ENCODE measurements at places on chromosomes 2 and 18.
A peak's percentile ranks its signal among the peaks of the same experiment; 100 is the strongest.

- DNase-seq: no peak
Observed at GRCh38 chr2:234964631-234965461, 13.0 kb downstream of the SH3BP4 start.

DNA sequence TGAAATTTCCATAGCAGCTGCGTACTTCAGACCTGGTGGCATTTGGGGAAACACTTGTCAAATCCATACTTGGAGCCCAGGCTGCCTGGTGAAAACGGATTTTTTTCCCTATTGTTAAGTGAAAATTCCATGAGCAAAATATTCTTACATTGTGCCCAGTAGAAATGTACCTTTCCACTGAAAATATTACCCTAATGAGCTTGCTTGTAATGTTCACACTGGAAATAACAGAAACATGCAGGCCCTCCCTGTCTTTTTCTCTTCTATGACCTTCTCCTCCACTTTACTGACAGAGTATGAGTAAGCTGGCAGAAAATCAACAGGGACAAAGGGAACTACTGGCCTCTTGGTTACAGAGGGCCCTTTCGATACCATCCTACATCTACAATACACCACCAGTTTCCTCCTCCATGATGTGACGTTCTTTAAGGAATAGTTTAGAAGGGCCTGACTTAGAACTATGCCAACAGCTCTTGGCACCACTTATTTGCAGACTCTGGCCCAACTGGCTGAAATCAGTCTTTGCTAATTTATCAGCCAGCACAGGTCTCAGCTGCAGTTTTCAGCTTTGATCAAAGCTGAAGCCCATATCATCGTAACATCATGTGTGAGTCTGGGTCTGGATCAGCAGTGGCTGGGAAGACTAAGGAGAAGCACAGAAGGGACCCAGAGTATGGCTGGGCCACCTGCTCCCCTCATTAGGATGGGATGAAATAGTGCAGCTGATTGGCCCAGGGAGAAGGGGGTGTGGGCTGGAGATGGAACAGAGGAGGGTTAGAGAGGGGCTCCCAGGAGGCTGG, 272.2 kb upstream of the ID2 start:
- no peak for DNase-seq

- DNase-seq: no peak
Observed at GRCh38 chr2:190507135-190507534, 27.4 kb downstream of the NEMP2 start.

DNA sequence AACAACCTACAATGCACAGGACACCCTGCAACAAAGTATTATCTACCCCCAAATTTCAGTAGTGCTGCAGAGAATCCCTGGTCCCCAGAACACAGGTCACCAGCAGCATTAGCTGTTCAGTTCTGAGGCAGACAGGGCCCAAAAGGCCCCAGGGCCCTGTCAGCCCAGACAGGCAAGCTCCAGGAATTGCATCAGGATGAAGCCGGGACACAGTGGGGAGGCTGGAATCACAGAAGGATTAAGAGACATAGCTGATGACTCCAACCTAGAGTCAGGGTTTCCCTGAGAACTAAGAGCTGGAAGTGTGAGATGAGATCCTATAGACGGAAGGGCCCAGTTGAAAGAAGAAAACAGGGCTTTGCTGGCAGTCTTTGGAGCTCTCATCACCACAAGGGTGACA, 148.1 kb downstream of the GALNT14 start:
- DNase-seq: no peak

- no peak for DNase-seq
Observed at GRCh38 chr2:134148843-134149472, 104.9 kb upstream of the MGAT5 start.

- DNase-seq: peak; percentile 19
Observed at GRCh38 chr2:46982351-46983064, 66.9 kb upstream of the MCFD2 start.

- no peak for DNase-seq
Observed at GRCh38 chr2:226813148-226813701, 13.6 kb upstream of the IRS1 start.

GRCh38 chr2:239263669-239264491, 136.9 kb downstream of the HDAC4 start:
- no peak for DNase-seq

DNA sequence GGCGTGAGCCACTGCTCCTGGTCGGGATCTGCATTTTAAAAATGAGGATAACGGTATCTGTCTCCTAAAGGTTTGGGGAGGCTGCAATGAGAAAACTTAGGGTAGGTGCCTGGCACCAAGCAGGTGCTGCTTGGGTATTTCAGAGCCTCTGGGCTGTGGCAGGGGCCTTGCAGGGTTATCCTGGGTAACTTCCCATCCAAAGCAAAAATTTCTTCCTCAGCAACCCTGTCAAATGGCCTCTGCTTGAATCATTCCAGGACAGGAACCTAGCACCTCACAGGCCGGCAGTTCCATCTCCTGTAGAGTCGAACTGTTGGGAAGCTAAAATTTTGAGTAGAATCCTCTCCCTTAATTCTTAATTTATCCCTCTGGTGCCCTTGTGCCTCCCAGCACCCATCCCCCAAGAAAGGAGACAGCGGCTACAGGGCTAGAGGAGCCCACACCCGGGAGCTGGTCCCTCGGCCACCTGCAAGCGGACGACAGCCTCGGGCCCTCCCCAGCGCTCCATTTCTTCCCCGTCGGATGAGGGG, 868 bp downstream of the CGREF1 start:
- no peak for DNase-seq

DNA sequence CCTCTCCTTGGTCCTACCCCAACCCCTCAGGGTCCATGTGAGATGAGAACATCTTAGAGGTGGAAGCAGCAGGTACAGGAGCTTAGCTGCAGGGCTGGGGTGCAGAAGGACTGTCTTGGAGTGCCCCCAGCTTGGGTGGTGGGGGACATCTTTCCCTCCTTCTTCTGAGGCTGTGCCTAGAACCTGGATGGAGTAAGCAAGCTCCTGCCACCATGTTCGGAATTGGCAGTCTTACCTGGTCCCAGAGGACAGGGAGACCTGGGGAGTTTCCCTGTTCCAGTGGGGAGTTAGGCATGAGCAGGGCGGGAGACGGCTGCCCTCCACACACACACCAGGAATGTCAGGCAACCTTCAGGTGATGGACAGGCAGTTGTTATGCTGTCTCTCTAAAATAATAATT, 131.0 kb upstream of the COPS8 start:
- DNase-seq: no peak

- DNase-seq: no peak
Observed at GRCh38 chr18:75198036-75198435, 10.9 kb downstream of the PTGR3 start.

DNA sequence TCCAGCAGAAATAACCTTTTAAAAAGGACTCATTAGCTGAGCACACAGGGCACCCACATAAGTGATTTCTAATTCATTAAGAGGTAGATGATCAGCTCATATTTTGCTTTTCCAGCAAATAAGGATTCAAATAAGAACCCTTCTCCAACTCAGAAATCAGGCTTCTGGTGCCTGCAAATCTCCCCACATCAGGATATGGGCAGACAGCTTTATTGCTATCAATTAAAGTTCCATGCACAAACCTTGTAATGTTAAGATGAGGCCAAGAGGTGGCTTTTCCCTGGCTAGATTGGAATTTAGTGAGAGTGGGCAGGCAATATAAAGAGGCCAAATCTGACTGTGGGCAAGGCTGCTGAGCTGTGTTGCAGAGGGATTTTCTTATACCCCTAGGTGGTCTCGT, 193.6 kb downstream of the SH3RF3 start:
- no peak for DNase-seq

DNA sequence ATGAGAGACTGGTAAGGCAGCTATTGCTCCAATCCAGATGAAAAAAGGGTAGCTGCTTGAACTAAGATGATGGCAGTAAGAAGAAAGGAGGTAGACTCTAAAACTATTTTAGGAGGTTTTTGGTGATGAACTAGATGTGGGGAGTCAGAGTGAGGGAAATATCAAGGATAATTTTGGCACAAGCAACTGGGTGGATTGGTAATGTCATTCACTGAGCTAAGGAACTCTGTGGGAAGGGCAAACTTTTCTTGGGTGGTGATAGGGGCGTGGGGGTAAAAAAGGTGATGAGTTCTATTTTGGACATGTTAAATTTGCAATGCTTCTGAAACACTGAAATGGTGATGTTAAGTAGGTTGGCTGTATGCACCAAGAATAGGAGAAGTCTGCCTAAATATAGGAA, 19.3 kb downstream of the PAIP2B start:
- no peak for DNase-seq

DNA sequence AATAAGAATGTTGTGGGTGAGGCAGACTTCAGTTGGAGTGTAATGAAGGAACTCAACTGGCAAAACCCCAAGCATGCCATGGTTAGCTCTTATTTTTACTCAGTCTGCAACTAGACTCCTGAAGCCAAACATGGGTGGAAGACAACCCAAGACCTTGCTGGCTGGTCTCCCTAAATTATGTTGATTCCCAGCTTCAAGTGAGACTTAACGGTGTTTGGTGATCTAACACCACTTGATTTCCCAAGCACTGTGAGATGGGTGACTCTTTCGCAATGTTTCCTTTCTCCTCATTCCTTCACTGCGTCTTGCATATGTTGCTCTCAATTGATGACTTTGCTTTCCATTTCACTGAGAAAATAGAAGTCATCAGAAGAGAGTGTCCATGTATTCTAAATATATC, 693.1 kb downstream of the DCC start:
- DNase-seq: no peak

GRCh38 chr2:188969236-188969635, 4.9 kb upstream of the COL3A1 start:
- no peak for DNase-seq

GRCh38 chr2:62831729-62832128, 126.2 kb downstream of the EHBP1 start:
- no peak for DNase-seq

- peak; percentile 29 for DNase-seq
Observed at GRCh38 chr18:70289351-70290312, 787 bp downstream of the SOCS6 start.

- no peak for DNase-seq
Observed at GRCh38 chr2:57696016-57696415, 350.6 kb upstream of the VRK2 start.

DNA sequence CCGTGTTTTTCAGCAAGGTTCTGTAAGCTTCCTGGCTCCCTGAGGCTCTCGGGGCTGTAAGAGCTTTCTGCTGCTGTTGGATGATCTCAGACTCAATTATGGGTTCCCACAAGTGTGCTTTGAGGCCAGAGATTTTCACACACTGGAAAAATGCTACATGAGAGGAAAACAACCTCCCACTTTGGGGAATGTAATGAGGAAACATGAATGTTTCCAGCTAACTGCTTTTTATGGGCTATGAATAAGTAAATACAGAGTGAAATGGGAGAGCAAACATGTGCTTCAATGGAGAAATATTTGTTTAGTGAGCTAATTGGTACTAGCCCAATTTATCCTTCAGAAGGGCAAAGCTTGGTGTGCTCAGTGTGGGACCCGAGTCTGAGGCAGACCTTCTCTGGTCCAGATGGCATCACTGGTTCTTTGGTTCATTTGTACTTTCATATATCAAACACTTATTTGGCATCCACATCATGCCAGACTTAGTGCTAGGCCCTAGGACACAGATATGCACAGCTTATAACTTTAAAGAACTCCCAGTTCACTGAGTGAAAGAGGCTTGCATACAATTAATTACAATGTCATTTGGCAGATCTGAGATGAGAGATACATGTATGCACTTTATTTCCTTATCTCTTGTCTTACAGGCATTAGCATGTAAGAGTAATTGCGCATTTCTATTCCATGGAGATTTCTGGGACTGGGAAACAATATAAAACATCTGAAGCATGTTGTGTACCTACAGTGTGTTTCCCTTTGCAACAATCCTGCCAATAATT, 248.8 kb downstream of the RDH14 start:
- DNase-seq: no peak

GRCh38 chr18:8980496-8980895, 122.0 kb upstream of the NDUFV2 start:
- no peak for DNase-seq

DNA sequence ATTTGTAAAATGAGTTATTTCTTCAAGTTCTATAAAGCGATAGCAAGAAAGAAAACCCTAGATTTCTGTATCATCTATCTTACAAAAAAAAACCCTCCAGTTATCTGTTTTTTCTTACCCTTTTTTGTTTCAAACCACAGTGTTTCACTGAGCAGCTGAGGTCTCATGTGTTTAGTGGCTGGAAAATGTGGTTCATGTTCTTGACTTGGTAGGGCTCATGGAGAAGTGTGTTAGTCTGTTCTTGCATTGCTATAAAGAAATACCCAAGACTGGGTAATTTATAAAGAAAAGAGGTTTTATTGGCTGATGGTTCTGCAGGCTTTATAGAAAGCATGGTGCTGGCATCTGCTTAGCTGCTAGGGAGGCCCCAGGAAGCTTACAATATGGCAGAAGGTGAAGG, 147.3 kb upstream of the NABP1 start:
- no peak for DNase-seq

DNA sequence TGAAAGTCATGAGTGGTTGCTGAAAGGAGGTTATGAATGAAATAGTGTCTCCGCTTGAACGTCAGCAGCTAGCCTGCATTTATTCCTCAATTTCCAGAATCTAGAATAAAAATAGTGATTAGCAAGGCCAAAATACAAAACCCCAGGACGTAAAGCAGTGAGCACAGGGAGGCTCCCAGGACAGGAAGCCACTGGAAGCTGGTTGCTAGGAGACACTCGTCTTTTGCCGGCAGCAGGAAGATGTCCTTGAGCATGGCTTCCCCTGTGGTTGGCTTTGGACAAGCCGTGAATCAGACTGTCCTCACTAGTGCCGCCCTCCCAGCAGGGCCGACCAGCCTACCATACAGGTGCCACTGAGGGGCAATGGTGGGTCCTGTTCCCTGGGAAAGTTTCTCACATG, 374.4 kb downstream of the MTX2 start:
- no peak for DNase-seq

DNA sequence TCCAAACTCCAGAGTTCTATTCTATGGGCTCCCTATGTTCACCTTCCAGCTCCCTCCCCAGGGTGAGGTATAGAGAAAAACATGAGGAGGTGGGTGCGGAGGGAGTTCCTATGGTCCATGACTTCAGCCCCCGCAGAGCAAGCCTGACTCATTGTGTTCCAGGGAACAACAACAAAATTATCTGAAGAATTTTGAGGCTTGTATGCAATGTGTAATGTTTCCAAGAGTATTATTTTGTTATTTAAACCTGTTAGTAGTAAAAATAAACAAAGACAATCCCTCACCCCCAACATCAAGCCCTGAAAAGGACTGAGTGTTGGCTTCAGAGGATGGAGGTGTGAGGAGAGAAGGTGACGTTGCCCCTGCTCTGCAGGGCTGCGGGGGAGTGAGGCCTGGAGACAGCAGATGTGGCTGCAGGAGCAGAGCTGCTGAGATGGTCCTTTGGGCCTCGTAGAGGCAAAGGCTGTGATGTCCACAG, 29.0 kb downstream of the LAMA3 start:
- no peak for DNase-seq

DNA sequence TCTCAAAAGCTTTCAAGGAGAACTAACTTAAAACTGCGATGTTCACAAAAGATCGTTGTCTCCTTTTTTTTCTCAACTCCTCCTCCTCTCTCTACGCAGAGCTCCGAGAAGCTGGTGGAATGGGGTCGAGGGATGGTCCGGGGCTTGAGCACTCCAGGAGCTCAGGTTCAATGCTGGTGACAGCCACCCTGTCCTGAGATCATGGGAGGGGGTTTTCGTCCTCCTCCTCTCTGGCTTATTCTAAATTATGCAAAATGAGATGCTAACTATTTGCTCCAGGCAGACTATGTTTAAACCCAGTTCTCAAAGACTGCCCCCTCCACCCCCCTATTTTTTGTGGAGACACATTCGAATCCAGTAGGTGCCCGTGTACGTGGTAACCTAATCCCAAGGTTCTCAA, 11.8 kb downstream of the TSHZ1 start:
- no peak for DNase-seq
